ENCODE measurements at places on chromosomes 13 and 19.

DNA sequence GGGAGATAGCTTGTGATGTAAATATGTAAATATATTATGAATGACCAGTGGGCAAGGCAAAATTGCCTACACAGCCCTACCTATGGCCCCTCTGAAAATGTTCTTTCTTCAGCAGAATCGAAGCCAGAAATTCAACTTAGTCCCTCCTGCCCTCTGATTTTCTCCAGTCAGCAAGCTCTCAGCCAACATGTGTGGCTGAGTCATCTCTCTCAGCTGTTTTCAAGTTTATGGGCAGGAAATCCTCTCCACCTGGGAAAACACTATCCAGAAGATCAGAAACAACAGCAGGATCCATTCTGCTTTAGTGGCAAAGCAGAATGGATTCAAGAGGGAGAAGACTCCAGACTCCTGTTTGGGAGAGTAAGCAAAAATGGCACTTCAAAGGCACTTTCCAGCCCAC is 8.9 kb upstream of the ZNF527 start:
- DNase-seq: no peak

DNA sequence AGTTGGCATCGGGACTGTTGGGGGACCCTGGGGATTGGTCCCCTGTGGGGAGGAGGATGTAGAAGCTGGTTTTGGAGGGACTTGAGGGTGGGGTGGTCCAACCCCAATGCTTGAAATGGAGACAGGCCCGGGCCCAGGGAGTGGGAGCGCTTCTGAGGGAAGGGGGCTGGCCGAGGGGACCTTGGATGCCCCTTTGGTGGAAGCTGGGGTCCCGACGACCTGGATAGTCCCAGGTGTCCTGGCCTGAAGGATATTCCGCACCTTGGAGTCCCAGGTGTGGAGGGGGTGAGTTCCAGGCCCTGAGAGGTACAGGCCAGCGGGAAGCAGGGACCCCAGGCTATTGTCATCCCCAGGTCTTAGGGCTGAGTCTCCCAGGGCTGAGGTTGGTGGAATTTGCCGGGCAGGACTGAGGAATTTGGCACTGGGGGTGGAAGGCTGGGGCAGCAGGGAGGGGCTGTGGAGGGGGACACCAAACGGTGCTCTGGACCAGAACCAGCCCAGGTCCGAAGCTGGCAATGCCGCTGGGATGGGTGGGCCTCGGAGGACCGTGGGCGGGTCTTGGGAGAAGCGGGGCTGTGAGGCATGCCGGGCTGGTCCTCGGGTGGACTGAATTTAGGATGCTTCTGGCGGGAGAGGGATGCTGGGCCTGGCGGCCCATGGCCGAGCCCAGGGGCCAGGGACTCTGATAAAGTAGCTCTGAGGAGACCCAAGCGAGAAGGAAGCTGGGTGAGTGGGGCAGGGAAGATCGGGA is 1.8 kb downstream of the HDGFL2 start:
- no peak for DNase-seq

DNA sequence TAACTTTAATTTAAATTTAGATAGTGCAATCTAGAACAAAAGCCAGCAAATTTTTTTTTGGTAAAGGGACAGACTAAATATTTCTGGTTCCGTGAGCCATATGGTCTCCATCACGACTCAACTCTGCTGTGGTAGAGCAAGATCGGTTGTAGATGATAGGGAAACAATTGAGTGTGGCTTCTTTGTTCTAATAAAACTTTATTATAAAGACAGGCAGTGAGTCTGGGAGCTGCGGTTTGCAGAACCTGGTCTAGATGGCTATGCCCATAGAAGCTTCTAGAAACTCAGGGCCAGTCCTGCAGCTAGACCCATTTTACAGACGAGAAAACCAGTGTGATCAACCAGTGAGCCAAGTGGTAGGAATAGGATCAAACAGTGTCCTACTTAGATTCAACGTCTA is 11.2 kb downstream of the CDC37 start:
- DNase-seq: no peak

- DNase-seq: no peak
Observed at GRCh38 chr13:112144616-112145550, 77.9 kb downstream of the SOX1 start.

DNA sequence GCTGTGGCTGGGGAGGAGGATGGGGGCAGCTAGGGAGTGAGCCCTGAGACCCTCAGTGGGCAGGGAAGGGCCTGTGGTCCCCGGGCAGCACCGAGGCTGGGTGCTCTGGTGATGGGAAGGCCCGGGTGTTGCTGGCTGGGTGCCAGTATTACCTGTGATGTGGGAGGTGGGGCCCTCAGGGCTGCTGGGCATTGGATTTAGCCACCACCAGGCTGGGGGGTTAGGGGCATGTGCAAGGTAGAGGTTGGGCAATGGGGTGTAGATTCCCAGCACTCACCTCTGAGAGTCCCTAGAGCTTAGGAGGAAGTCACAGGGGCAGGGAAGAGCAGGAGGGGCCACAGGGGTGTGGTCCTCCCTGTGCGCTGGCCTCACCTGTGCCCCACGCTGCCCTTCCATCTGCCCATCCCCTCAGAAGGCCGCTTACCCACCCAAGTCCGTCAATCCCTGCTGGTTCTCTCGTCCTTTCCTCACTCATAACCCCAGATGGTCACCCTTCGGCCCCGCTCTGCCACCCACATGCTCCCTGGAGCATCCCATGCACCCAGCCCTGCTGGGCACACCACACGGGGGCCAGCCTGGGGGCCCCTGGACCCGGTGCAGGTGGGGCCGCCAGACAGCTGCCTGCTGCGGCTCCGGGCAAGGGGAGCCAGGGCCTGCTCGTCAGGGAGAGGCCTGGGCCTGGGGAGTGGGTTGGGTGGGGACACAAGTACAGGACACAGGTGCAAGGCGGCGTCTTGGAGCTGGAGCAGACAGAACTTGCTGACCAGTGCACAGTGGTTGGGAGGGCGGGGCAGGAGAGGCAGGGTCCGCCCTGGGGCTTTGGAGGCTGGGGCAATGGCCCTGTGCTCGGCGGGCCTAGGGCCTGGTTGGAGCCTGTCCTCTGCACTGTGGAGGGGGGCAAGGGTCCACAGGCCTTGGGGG is 12.5 kb downstream of the EPN1 start:
- DNase-seq: no peak

- no peak for DNase-seq
Observed at GRCh38 chr13:52599848-52600603, 42.2 kb upstream of the HNRNPA1L2 start.

Measured in HS-27A (cell line).